ENCODE measurements at places on chromosomes 5 and 9.

GRCh38 chr9:134408389-134408788, 82.1 kb downstream of the RXRA start:
- no peak for DNase-seq

- DNase-seq: no peak
These were observed 216.9 kb downstream of the GLIS3 start for GRCh38 chr9:4082948-4083347.

- DNase-seq: no peak
These were observed 20.5 kb downstream of the ABCA1 start for GRCh38 chr9:104907278-104907951.

DNA sequence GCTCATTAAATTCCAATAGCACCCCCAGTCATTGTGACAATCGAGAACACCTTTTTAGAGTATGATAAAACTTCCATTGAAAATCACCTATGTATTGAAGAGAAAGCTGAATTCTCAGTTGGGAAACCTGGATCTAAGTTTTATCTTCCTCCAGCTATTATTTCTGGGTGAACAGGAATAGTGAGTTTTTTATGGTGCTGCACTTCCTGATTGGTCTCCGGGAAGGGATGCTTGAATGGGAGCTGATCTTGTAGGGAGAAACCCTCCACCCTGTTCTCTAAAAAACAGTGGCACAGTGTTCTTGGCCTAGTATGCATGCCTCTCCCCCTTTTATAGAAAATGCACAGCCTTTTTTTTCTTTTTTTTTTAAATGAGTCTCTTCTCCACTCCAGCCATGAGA, 112.2 kb downstream of the ACTBL2 start:
- no peak for DNase-seq

- no peak for DNase-seq
These were observed 11.0 kb upstream of the LHX6 start for GRCh38 chr9:122239722-122240121.

DNA sequence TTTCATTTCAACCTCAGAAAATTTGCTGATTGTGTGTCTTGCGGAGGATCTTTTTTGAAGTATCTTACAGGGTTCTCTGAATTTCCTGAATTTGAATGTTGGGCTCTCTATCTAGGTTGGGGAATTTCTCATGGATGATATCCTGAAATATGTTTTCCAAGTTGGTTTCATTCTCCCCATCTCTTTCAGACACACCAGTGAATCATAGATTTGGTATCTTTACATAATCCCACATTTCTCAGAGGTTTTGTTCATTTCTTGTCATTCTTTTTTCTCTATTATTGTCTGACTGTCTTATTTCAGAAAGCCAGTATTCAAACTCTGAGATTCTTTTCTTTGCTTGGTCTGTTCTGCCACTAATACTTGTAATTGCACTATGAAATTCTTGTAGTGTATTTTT, 456.9 kb downstream of the PRELID2 start:
- DNase-seq: no peak

- no peak for DNase-seq
These were observed 929 bp downstream of the SH3PXD2B start for GRCh38 chr5:172453206-172453985.

GRCh38 chr5:2032432-2032831, 149.7 kb upstream of the IRX4 start:
- no peak for DNase-seq

DNA sequence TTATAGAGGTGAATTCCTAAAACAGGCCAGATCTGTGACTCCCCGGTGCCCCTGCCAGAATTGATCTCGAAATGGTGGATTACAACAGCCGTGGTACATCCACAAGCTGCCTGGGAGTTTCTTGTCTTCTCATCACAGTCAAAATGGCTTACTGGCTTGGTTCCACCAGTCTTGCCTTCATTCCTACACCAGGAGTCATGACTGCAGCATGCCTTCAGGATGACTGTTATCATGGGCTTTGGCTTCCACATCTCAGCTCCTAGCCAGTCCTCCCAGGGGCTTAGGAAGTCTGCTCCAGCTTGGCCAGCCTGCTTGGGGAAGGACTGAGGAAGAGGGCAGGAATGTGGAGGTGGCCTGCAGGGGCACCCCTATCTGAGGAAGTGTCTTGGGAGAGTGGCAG, 132.9 kb upstream of the NR3C1 start:
- DNase-seq: no peak

DNA sequence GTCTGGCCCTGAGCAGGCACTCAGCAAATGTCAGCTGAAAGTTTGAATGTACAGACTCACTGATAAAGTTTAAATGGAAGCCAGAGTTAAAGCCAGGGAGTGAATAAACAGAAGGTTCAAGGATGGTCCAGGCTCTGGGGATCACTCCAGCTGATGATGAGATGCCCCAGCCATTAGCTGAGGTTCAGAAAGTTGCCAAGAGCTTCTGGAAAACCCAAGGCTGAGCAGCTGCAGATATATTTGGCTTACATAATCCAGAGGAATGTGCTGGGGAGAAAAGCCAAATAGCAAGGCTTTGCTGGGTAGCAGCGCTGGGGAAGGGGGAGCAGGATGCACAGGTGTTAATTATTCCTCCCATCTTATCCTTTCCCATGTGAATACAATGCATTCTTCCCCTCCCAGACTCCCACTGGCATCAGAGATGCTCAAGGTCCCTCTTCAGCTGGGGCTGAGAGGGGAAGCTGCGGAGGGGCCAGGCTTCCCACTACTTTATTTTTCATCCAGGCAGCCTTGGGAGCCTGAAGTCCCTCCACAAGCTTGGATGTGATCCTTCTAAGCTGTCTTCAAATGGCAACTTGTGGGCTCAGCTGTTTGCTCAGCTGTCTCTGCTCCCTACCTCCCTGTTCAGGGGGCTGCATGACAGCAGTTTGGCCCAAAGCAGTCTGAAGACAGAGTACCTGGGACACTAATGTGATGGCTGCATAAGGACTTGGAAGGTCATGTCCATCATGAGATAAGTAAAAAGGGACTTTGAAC, 341.2 kb downstream of the TRIM32 start:
- DNase-seq: no peak

All from activated CD8-positive, alpha-beta T cell treated with anti-CD3 and anti-CD28 coated beads, Interleukin-2, amount 10 ng/mL, durations not matched to agents 7 days and 5 days (primary cell).